Keratinocyte (primary cell): ENCODE measurements at places on chromosomes 11 and 22.

DNA sequence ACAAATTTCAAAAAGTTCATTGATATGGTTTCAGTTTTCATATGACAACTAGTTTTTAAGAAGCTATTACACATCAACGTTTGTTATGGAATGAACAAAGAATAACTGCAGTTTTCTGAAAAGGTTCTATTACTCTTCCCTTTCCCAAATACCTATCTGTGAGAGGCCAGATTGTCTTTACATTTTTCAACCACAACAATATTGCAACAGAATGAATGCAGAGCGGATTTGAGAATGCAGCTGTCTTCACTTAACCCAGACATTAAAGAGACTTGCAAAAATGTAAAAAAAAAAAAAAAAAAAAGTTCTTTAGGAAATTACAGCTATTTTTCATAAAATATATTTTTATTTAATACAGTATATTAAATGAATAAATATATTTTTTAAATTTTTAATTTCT, 250.8 kb downstream of the DDX10 start:
- DNase-seq, result no peak

GRCh38 chr11:76288166-76288980, 82.1 kb upstream of the WNT11 start:
- DNase-seq, result no peak

GRCh38 chr22:28075358-28075981, 156.4 kb upstream of the PITPNB start:
- DNase-seq, result no peak

DNA sequence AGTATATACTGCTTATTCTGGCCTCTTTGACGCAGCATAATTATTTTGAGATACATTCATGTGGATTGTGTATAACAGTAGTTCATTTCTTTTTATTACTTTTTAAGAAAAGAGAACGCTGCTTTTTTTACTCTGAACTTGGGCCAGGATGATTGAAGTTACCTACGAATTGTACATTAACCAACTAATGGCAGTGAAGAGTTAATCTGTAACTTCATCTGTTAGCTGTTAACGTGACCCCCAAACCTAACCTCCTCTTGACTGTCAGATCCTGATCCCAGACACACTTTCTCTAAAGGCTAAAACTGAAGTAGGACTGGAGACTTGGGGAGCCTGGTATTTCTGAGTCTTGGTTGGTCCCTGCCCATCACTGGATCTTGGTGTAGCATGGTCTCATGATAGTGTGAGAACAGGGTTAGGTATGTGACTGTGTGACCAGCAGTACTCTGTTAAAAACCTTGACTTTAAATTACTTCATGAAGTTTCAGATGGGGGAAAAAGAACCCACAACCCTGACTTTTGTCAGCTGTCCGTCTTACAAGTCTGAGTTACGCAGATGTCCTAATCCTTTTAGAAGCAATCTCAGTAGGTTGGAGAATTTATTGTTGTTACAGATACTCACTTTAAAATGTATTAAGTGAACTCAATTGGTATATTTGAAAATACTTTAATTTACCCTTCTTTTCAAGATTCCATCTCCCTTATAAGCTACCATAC, 39.4 kb downstream of the C22orf31 start:
- DNase-seq, result no peak

- peak; percentile 13 for DNase-seq
Measured at GRCh38 chr11:38089726-38090125, 1491.7 kb upstream of the RAG2 start.

- DNase-seq, result no peak
Measured at GRCh38 chr22:41127451-41127850, 35.1 kb downstream of the EP300 start.

- DNase-seq, result no peak
Measured at GRCh38 chr11:110077346-110077745, 15.8 kb upstream of the ZC3H12C start.
